ENCODE measurements at places on chromosomes 1 and 21. TPM values are rescaled to one million over a fixed set of nuclear protein-coding genes. Genes with fewer than 3 reads are reported as not detected.

- no peak overlapping the region for H3K4me3 ChIP-seq
- no peaks in the 10 kb centered on the region for H3K4me1 ChIP-seq
- DNase-seq, result no peak
- H3K36me3 ChIP-seq, result peaks cover 17% of the 10 kb centered on the region
- H3K27me3 ChIP-seq, result no peaks in the 10 kb centered on the region
- no peak overlapping the region for H3K27ac ChIP-seq
These were observed 111.9 kb upstream of the TENT5C start for GRCh38 chr1:117493906-117494305.

GRCh38 chr1:92583821-92584760 is 97.4 kb upstream of the GFI1 start:
- no peak for DNase-seq
- no peak overlapping the region for H3K4me3 ChIP-seq
- no peak overlapping the region for H3K27ac ChIP-seq
- no peaks in the 10 kb centered on the region for H3K27me3 ChIP-seq

Gene DOP1B
- 13.6 TPM for total RNA-seq

Gene TDRD5
- not detected for total RNA-seq

Gene HES5
- total RNA-seq, result 0.63 TPM

All from left ventricle myocardium inferior (tissue), 1 donor.